ENCODE measurements at places on chromosomes 12 and 14.

DNA sequence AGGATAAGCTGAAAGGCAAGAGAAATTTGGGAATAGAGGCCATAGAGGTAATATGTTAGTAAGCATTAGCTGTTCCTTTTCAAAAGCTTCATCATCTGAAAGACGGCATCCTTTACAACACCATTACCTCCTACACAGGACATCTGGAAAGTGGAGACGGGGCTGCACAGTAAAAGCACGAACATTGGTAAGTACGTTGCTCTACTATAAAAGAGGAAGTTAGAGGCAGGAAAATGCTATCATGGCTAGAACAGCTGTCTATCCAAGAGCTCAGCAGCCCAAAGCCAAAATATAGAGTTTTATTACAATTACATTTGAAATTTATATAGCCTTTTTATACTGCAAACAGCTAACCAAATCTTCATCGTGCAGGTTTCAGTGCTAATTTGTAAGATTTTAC is 172.3 kb upstream of the GRIP1 start:
- no peak for DNase-seq
- no peaks in the 10 kb centered on the region for H3K4me1 ChIP-seq
- H3K36me3 ChIP-seq, result no peaks in the 10 kb centered on the region

DNA sequence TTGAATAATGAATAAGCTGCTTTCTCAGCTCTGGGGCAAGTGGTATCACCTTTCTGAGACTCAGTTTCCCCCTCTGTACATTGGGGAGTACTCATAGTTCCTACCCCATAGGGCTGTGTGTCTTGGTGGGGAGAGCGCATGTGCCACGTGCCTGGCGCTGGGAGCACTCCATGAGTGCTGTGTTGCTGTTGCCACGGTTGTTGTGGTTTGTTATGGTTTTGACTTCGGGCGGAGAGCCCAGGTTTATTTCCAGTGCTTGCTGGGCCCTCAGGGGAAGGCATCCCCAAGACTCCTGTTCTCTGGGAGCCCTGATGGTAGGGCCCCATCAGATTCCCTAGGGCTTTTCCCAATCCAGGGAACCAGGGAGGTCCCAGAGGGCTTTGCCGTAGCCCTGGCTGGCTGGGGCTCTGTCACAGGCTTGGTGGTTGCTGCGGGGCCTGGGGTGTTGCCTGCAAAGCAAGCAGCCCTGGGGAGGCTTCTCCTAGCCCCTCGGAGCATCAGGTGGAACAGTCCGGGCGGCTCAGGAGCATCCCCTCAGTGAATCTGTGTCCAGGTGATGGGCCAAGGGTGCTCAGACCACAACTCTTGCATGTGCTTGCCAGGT is 18.6 kb downstream of the SH2B3 start:
- no peak for DNase-seq
- peak overlapping the region; percentile 25 for H3K4me3 ChIP-seq
- H3K4me1 ChIP-seq, result peaks cover 44% of the 10 kb centered on the region
- H3K27ac ChIP-seq, result peak overlapping the region; percentile 100
- H3K36me3 ChIP-seq, result peaks cover 54% of the 10 kb centered on the region

DNA sequence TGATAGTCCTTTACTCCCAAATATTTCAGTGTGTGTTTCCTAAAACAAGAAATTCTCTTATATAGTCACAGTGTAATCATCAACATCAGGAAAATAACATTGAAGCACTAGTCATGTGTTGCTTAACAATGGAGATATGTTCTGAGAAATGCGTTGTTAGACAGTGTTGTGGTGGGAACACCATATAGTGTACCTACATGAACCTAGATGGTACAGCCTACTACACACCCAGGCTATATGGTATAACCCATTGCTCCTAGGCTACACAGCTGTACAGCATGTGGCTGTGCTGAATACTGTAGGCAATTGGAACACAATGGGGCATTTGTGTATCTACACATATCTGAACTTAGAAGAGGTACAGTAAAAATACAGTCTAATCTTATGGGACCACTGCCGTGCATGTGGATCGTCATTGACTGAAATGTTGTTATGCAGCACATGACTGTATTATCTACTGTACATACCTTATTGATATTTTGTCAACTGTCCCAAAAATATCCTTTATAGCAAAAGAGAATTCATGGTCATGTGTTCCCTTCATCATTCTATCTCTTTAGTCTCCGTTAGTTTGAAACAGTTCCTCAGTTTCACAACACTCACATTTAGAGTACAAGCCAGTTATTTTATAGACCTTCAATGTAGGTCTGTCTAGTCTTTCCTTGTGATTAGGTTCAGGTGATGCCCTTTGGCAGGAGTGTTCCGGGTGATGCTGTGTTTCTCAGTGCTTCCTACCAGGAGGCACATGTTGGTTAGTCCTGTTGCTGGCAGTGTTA is 109.7 kb downstream of the SLC25A47 start:
- no peaks in the 10 kb centered on the region for H3K36me3 ChIP-seq
- no peak for DNase-seq
- H3K27me3 ChIP-seq, result no peaks in the 10 kb centered on the region
- H3K4me3 ChIP-seq, result no peak overlapping the region

DNA sequence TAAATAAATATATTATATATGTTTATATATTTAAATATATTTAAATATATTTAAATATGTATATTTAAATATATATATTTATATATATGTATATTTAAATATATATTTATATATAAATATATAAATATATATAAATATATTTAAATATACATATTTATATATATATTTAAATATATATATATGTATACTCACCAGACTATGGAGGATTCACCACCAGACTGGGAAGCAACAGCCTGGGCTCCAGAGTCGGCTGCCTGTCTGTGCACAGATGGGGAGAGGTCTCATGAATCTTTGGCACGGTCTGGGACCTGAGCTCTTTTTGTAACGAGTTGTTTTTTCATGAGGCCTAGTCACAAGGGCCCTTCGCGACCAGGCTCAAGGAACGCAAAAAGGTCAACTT is 21.3 kb downstream of the NOC4L start:
- H3K27me3 ChIP-seq, result no peaks in the 10 kb centered on the region
- no peak overlapping the region for H3K4me3 ChIP-seq
- H3K36me3 ChIP-seq, result peaks cover 2% of the 10 kb centered on the region
- no peak overlapping the region for H3K27ac ChIP-seq
- peaks cover 11% of the 10 kb centered on the region for H3K4me1 ChIP-seq

DNA sequence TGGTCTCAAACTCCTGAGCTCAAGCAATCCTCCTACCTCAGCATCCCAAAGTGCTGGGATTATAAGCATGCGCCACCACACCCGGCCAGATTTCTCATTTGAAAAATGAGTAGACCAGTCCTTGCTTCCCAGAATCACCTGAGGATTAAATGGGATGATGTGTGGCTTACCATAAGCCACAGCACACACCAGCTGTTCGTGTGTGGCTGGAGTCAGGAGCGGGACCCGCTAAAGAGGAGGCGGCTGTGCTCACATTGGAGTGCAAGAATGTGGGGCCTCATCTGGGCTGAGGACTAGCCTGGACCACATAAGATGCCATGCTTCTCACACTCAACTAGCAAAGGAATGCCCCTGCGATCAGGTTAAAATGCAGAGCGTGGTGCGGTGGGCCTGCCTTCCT is 6.7 kb upstream of the ALDH2 start:
- DNase-seq, result no peak
- peaks cover 4% of the 10 kb centered on the region for H3K36me3 ChIP-seq
- H3K27me3 ChIP-seq, result peaks cover 38% of the 10 kb centered on the region
- no peak overlapping the region for H3K27ac ChIP-seq

- no peaks in the 10 kb centered on the region for H3K36me3 ChIP-seq
- no peak for DNase-seq
- no peaks in the 10 kb centered on the region for H3K4me1 ChIP-seq
- H3K27ac ChIP-seq, result no peak overlapping the region
- H3K27me3 ChIP-seq, result no peaks in the 10 kb centered on the region
- no peak overlapping the region for H3K4me3 ChIP-seq
These were observed 258.0 kb upstream of the DDHD1 start for GRCh38 chr14:53411125-53411524.

DNA sequence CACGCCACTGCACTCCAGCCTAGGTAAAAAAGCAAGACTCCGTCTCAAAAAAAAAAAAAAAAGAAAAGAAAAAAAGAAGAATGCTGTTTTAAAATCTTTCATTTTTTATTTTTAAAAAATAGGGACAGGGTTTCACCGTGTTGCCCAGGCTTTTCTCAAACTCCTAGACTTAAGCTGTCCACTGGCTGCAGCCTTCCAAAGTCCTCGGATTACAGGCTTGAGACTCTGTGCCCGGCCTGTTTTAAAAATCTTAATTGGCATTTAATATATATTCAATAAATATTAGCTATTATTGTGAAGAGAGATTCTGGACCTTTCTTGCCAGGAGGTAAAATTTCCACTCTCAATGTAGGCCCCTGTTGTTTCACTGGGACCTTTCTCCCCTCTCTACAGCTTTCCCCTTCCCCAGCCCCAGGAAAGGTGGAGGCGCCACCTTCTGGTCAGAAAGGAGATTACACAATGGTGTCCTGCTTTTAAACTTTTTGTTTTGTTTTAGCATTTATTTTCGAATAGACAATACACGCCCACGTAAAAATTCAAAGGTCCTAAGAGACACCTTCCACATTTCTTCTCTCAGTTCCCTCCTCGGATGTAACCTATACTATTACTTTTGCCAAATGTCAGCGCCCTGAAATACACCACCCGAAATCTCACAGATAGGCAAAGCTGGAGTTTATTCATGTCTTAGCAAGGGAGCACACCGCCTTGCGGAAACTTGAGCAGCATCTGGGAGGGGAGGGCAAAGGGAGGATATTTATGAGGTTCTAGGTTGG is 23.8 kb upstream of the PHC1 start:
- no peaks in the 10 kb centered on the region for H3K27me3 ChIP-seq
- H3K36me3 ChIP-seq, result no peaks in the 10 kb centered on the region
- peak overlapping the region; percentile 29 for H3K27ac ChIP-seq

DNA sequence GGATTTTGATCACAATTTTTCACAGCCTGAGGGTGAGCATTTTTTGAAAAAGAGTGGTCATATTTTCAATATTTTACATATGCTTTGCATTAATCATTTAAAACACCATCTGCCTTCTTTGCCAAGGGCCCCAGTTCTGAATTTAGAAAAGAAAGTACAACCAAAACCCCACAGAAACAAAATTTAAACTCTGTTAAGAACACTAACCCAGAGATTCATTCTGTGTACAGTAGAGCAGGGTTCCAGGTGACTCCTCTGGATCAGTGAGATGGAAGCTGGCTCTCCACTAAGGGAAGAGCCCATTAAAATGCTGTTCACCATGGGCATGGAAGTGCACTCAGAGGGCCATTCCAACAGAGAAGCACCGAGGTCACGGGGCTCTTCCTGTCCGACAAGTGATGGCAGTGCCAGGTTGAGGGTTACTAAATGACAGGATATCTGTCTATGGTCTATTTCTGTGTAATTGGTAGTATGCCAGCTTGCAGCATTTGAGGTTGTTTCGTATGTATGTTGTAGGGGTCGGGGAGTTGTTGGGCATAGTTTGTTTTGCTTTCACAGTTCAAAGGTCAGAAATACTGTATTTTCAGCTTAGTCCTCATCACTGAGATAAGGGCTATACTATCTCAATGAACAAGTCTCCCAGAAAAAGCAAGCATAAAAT is 95.9 kb downstream of the SLC35F4 start:
- DNase-seq, result no peak
- no peaks in the 10 kb centered on the region for H3K4me1 ChIP-seq
- H3K36me3 ChIP-seq, result no peaks in the 10 kb centered on the region
- no peaks in the 10 kb centered on the region for H3K27me3 ChIP-seq

DNA sequence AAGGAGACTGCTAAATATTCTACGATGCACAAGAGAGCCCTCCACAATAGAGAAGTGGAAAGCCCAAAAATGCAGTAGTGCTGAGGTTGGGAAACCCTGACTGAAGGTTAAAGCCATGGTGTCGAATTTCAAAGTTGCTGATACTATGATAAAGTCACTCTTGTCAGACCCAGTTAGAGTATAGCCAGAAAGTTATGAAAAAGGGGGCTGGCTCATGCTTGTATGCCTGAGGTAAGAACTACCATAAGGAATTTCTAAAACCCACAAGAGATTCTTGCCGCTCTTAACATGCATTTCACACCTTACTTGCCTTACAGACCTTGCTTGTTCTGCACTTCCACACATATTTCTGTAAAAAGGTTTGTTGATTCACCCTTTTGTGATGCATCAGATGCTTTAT is 184.6 kb downstream of the SLC6A15 start:
- H3K4me3 ChIP-seq, result no peak overlapping the region
- no peak for DNase-seq
- no peaks in the 10 kb centered on the region for H3K27me3 ChIP-seq
- no peak overlapping the region for H3K27ac ChIP-seq

GRCh38 chr12:88111074-88111652 is 30.7 kb downstream of the CEP290 start:
- DNase-seq, result no peak
- peaks cover 37% of the 10 kb centered on the region for H3K36me3 ChIP-seq
- H3K27ac ChIP-seq, result no peak overlapping the region
- no peaks in the 10 kb centered on the region for H3K4me1 ChIP-seq

DNA sequence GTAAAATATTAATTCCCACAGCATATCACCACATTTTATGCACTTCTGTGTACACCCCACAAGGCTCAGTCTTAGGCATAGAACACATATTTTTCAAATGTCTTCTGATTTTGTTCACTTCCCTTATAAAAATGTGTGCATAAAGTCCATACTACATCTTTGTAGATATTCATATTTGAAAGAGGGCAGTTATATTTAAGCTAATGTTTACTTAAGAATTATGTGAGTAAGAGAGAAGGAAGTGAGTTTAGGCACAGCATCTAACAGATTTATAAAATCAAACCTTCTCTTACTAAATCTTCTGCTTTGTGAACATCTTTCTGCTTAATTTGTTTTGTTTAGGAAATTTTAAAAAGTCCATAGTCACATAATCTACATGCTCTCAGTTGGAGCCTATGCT is 648.1 kb downstream of the FSCB start:
- no peaks in the 10 kb centered on the region for H3K36me3 ChIP-seq
- no peak overlapping the region for H3K4me3 ChIP-seq
- no peaks in the 10 kb centered on the region for H3K4me1 ChIP-seq
- no peaks in the 10 kb centered on the region for H3K27me3 ChIP-seq
- H3K27ac ChIP-seq, result no peak overlapping the region
- no peak for DNase-seq

DNA sequence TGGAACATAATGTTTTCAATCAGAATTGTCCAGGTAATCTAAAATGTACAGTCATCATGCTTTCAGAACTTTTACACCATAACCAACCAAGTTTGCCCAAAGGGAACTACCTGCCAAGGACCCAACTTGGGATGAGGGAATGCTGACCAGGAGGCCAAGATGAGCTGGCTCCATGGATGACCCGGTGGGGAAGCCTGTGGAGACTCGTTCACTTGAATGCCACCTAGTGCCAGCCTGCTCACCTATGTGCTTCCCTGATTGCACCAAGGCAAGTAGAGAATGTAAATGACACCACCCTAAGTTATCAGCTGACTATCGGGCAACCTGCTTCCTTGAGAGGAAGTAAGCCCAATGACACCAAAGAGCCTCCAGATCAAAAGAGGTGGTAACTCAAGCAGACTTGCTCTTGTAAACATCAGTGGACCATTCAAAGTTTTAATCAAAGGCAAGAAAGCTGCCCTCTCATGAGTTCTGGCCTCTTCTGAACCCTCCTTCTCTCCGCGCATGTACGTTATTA is 137.3 kb downstream of the TTC7B start:
- H3K27ac ChIP-seq, result no peak overlapping the region
- H3K36me3 ChIP-seq, result peaks cover 1% of the 10 kb centered on the region
- no peak overlapping the region for H3K4me3 ChIP-seq
- no peaks in the 10 kb centered on the region for H3K27me3 ChIP-seq
- DNase-seq, result no peak
- H3K4me1 ChIP-seq, result peaks cover 11% of the 10 kb centered on the region

GRCh38 chr14:104775073-104775489 is 20.5 kb downstream of the AKT1 start:
- no peak for DNase-seq
- H3K4me1 ChIP-seq, result no peaks in the 10 kb centered on the region
- no peak overlapping the region for H3K27ac ChIP-seq
- no peak overlapping the region for H3K4me3 ChIP-seq
- H3K36me3 ChIP-seq, result peaks cover 17% of the 10 kb centered on the region
- no peaks in the 10 kb centered on the region for H3K27me3 ChIP-seq
